Effector CD8-positive, alpha-beta T cell (primary cell): ENCODE measurements at places on chromosomes 5 and 9.

DNA sequence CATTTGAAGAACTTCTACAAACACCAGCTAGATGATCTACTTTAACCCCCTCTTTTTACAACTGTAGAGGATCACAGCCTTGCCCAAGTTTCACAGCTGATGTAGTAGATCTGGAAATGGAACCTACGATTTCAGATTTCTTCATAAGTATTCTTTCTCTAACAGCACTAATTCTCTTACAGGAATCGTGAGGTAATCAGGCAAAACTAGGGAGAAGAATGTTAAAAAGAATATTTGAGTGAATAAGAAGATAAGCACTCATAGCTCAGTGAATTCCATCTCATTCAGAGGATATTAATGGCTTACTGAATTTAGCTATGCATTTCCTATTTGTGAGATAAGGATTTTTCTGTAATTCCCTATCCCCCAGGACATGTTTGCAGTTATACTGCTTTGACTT is 42.1 kb downstream of the NADK2 start:
- DNase-seq, result no peak

DNA sequence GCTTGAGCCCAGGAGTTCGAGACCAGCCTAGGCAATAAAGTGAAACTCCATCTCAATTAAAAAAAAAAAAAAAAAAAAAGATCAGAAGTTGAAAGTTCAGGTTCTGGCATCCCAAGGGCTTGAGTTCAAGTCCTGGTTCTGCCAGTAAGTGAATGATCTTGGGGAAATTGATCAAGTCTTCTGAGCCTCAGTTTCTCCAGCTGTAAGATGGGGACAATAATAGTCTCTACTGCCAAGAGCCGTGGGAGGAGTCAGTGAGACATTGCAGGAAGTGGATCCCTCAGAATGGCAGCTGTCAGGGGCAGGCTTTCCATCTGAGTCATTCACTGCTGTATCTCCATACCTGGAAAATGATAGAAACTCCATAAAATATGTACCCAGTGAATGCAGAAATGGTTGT is 37.8 kb upstream of the FUBP3 start:
- DNase-seq, result no peak

- DNase-seq, result no peak
These were observed 219.6 kb downstream of the CTNND2 start for GRCh38 chr5:11684607-11685006.

DNA sequence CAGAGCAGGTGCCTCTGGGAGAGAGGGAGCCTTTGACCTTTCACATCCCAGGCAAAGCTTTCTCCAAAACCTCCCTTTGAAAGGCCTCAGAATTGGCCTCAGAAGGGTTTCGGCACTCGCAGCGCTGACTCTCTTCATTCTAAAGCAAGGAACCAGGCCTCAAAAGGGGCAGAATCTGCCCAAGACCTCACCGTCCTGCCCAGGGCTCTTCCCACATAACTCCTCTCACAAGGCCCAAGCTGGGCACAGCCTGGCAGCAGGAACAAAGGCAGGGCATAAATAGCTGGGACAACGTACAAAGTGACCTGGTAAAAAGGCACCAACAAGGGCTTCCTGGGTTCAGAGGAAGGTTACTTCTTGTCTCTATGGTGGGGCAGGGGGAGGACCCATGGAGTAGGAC is 166.3 kb upstream of the FSTL4 start:
- no peak for DNase-seq

- DNase-seq, result no peak
These were observed 176.3 kb downstream of the GDNF start for GRCh38 chr5:37663538-37663937.

- DNase-seq, result no peak
These were observed 262.8 kb upstream of the CDH6 start for GRCh38 chr5:30930736-30931135.

DNA sequence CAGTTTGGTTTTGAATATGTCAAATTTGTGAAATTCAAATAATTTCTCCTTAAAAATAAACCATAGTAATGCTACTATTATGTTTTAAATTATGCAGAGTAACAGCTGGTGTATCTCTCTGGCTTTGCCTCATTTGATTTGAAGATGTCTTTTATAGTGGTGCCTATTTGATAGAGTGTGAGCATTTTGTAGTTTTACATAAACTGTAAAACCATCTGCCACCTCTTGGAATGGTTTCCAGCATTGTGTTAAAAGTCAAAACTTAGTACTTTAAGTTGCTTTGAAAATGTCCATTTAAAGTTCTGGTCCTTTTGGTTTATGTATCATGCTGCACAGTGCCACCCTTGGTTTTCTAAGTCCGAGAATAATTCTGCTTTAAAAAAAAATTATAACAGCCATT is 15.6 kb downstream of the PRDM6 start:
- DNase-seq, result no peak

DNA sequence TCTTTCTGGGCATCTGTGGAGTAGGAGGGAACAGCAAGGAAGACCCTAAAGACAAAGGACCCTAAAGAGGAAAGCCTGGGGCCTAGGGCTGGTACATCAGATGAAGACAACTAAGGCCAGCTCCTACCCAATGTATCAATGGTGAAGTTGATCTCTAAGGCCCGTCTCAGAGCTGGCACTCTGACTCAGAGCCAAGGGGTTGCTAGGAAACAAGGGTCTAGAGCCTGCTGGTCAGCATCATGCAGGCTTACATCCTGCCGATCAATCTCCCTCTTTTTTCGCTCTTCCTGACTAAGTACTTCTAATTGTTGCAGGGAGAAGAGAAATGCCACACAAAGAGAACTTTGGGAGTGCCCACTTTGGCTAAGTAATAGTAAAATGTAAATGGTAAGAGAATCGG is 26.2 kb downstream of the TRIM32 start:
- DNase-seq, result no peak

DNA sequence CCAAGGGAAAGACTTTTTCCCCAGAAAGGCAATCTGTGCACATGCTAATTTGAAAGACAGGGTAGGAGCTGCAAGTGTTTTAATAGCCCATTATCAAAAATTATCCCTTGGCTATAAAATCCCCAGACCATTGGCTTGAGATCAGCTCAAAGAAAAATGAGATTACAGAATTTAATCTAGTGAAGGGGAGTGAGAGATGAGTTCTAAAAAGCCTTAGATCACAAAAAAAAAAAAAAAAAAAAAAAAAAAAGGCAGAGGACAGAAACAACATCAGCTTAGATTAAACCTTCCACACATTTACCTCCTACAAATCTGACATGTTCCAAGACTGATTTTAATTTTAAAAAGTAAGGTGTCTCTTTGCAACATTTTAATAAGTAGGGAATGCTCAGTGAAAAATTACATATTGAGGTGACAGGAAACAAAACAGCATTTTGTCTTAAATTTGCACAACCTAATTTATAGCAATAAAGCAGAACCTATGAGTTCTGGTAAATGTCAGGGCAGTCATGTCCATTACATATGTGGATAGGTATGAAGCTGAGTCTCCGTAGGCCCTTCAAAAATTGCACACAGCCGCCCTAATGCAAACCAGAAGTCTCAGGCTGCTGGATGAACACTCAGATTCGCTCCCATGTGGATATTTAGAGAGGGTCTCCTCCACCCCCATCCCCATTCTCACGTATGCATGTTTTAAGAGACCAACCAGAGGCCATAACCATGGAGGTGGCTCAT is 43.4 kb downstream of the NFIB start:
- no peak for DNase-seq

GRCh38 chr5:92678640-92679039 is 902.4 kb downstream of the NR2F1-AS1 start:
- no peak for DNase-seq

- DNase-seq, result no peak
These were observed 308.6 kb downstream of the FBXL7 start for GRCh38 chr5:15808577-15808976.

DNA sequence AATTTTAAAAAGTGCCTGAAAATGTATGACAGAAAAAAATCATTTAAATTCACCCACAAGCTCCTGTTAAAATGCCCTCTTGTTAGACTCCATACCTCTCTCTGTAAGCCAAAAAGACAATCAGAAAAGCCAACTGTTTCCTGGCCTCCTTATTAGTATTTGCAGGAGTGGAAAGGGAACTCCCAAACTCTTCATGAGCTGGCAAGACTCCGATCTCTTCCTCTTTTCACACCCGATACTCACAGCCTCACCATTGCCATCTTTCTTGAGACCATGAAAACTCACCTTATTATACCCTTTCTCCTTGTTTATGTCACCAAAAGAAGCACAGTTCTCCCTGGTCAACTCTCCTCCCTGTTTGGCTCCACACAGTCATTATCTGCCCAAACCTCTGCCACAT is 197.8 kb downstream of the DMAC1 start:
- DNase-seq, result no peak

- DNase-seq, result no peak
These were observed 34.8 kb downstream of the LSM11 start for GRCh38 chr5:157778121-157778805.

GRCh38 chr5:153883854-153884611 is 154.7 kb downstream of the FAM114A2 start:
- DNase-seq, result no peak

GRCh38 chr9:134408939-134409737 is 82.9 kb downstream of the RXRA start:
- DNase-seq, result no peak

- no peak for DNase-seq
These were observed 47.0 kb downstream of the UBE2QL1 start for GRCh38 chr5:6495433-6496206.

DNA sequence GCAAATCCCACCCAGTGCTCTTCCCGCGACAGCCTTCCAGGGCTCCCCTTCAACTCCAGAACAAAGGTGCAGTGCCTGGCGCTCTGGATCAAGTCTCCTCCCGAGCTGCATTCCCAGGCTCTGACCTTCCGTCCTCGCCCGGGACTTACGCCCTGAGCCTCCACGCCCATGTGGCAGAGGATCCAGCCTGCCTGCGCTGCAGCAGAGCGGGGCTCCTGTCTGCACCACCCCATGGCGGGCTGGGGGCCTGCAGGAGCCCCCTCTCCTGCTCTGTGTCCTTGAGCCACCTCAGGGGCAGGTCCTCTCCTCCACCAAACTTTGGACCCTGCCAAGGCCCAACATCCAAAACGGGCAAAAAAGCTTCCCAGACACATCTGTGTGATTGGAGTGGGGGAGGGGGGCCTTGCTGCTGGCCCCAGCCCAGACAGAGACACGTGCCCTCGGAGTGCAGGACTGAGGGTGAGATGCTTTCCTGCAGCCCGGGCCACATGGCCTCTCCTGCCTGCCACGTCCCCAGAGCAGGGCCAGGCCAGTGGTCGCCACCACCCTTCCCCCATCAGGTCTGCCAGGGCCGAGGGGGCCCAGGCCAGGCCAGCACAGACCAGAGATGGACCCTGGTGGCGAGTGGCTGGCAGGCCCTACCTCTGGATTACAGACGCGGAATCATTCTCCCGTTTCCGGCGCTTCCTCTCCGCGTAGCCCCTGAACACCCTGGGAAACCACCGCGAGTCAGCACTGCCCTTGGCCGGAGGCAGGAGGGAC is 4.4 kb downstream of the NSMF start:
- DNase-seq, result no peak

- DNase-seq, result no peak
These were observed 58.0 kb downstream of the RCL1 start for GRCh38 chr9:4850603-4851310.

GRCh38 chr5:170542691-170543293 is 39.0 kb downstream of the KCNIP1 start:
- no peak for DNase-seq

DNA sequence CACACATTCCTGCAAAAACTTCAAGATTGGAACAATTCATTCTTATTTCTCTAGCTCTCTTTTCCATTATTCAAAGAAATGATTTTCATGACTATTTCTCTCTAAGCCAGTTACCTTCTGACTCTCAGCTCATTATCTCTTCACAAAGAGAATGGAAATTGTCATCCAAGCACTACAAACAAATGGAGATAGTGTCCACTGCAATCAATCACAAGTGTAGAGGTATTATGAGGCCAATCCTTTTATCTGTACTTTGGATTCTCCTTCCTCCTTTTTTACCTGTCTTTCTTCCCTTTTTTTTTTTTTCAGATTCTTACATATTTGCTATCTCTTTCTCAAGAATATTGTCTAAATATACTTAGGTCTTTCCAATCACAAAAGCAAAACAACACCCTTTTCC is 497.7 kb upstream of the MEF2C start:
- DNase-seq, result no peak

GRCh38 chr9:110303133-110303532 is 34.5 kb downstream of the TXNDC8 start:
- DNase-seq, result no peak

DNA sequence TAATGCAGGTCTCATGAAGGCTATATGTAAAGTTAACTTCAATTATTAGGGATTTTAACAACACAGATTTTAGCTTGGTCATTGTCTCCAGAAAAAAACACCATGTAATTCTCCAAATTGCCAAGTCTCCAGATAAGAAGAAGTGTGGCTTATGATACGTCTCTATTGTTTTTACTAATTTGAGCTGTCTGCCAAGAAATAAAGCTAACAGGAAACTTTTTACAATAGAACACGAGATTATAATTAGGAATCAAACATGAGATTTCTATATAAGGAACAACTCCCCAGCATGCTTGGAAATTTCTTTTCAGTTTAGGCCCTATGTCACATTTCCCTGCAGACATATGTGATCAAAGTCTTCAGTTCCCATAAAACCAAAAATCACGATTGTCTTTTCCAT is 142.7 kb downstream of the MCTP1 start:
- DNase-seq, result no peak

DNA sequence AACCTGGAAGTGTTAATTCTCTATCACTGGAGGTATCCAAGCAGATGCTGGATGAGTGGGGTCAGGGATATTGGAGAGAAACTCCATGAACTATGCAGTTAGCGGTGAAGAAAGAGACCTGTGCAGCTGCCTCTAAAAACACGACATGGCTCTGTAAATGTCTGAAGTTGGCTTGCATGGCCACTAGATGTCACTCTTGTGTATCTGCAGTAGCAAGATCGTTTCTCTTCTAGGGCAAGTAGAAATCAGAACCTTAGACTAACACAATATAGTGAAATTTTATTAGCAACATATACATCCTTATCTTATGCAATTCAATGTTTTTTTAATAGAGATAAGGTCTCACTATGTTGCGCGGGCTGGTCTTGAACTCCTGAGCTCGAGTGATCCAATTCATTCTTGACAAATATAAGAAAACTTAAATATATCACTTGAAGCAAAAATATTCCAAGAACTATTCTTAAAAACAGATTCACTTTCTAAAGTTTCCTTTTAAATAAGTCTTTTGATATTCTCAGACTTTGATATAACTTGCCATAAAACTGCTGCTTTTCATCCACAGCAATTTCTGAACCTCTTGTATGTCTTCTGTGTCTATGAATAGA is 2.9 kb downstream of the OR2S2 start:
- peak; percentile 3 for DNase-seq

- no peak for DNase-seq
These were observed 170.4 kb upstream of the CDH6 start for GRCh38 chr5:31023105-31023504.

- DNase-seq, result no peak
These were observed 253.9 kb upstream of the DMAC1 start for GRCh38 chr9:8053501-8053900.

GRCh38 chr5:58016358-58016757 is 443.5 kb downstream of the PLK2 start:
- no peak for DNase-seq

GRCh38 chr5:172490514-172491461 is 36.5 kb upstream of the SH3PXD2B start:
- no peak for DNase-seq
